Peyer's patch (tissue), 4 donors: ENCODE measurements at places on chromosomes 6 and 20.
A peak's percentile ranks its signal among the peaks of the same experiment; 100 is the strongest.

DNA sequence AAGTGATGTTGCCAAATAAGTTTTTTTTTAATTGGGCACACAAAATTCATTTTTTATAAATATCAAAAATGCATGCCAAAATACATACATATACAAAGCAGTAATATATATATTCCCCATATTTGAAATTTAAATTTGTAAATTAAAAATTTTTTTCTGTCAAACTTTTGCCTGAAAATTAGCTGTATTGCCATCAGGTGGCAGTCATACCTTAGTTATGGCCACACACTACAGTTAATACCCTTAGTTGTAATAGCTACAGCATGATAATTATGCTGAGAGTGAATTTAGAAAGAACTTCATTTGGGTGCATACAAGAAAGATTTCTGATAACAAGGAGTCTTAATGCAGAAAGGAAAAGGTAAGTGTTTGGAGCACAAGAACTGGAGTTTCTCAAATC is 46.2 kb upstream of the SDHAF4 start:
- H3K27ac ChIP-seq = no peak overlapping the region
- H3K27me3 ChIP-seq = no peaks in the 10 kb centered on the region
- H3K4me1 ChIP-seq = no peaks in the 10 kb centered on the region

- H3K36me3 ChIP-seq = peaks cover 58% of the 10 kb centered on the region
- no peak overlapping the region for H3K27ac ChIP-seq
- no peaks in the 10 kb centered on the region for H3K4me1 ChIP-seq
- DNase-seq = no peak
- no peak overlapping the region for H3K4me3 ChIP-seq
These were observed 34.9 kb downstream of the CEP43 start for GRCh38 chr6:167034056-167034455.

- peak overlapping the region; percentile 99 for H3K27ac ChIP-seq
- H3K4me1 ChIP-seq = no peaks in the 10 kb centered on the region
- peak overlapping the region; percentile 67 for H3K4me3 ChIP-seq
- no peaks in the 10 kb centered on the region for H3K27me3 ChIP-seq
- peak; percentile 60 for DNase-seq
These were observed 2.3 kb downstream of the SERPINB1 start for GRCh38 chr6:2839195-2839981.

DNA sequence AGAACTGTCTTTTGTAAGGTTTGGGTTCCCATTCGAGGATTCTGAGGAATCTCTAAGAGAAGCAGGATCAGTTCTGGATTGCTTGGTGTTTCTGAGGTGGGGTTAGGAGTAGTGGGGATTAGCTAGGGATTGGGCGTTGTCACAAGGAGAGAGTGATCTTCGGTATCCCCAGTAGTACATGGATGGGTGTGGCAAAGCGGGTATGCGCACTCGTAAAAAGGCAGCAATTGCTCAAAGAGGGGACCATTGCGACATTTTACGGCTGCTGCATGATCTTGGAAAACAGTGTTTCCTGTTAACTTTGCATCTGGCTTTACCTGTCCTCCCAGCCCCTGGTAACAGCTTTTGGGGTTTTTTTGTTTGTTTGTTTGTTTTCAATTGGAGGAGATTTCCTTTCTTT is 9.7 kb upstream of the ZSCAN9 start:
- no peaks in the 10 kb centered on the region for H3K36me3 ChIP-seq
- no peak for DNase-seq
- H3K27me3 ChIP-seq = peaks cover 12% of the 10 kb centered on the region
- no peak overlapping the region for H3K4me3 ChIP-seq

DNA sequence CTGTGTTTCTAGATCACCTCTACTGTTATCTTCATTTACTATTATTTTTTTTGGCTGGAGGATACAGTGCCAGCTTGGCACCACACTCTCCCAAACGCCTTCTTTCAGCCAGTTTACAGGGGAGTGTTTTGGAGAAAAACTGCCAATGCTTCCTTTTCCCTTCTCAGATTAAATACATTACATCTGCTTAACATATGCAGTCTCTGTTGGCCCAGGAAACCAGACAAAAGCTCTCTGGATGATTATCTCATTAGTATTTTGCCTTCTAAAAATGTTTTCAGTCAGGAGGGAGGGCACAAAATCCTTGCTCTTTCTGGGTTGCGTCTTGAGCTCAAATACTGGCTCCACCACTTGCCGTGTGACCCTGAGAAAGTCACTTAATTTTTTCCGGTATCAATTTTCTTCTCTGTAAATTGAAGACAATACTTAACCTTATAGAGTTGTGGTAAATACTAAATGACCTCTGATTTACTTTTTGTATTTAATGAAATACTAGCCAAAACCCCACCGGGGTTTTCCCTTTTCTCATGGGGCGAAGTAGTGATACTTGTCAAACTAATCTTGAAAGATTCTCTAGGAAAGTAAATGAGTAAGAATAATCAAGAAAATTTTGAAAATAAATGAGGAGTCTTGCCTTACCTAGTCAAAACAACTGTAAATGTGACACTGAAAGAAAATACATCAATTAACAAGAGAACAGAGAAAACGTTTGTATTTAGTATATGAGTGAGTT is 146.2 kb downstream of the MMS22L start:
- no peaks in the 10 kb centered on the region for H3K27me3 ChIP-seq
- H3K4me1 ChIP-seq = no peaks in the 10 kb centered on the region

DNA sequence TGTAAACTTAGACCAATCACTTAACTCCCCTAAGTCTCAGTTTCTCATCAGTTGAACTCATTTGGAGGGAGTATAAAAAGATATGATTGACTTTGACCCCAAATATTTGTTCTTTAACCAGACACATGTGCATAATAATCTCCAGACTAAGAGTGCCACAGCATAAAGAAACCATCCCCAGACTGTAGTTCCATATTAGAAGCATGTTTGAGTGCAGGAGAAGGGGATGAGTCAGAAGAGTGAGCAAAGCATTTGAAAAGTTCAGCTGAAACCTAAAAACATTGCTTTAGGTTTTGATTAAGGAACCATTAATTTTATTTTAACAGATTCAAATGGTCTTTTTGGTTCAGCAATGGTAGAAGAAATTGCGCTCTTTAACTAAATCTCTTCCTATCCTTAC is 654.8 kb downstream of the UTRN start:
- no peak for DNase-seq
- H3K4me3 ChIP-seq = no peak overlapping the region
- no peaks in the 10 kb centered on the region for H3K27me3 ChIP-seq
- H3K4me1 ChIP-seq = no peaks in the 10 kb centered on the region

- H3K4me1 ChIP-seq = no peaks in the 10 kb centered on the region
- H3K27me3 ChIP-seq = no peaks in the 10 kb centered on the region
- peaks cover 10% of the 10 kb centered on the region for H3K36me3 ChIP-seq
- H3K27ac ChIP-seq = no peak overlapping the region
These were observed 40.1 kb downstream of the JAG1 start for GRCh38 chr20:10633718-10634117.

GRCh38 chr20:1818247-1818840 is 76.9 kb upstream of the SIRPA start:
- no peak overlapping the region for H3K27ac ChIP-seq
- peaks cover 13% of the 10 kb centered on the region for H3K4me1 ChIP-seq
- no peak for DNase-seq
- H3K36me3 ChIP-seq = no peaks in the 10 kb centered on the region

DNA sequence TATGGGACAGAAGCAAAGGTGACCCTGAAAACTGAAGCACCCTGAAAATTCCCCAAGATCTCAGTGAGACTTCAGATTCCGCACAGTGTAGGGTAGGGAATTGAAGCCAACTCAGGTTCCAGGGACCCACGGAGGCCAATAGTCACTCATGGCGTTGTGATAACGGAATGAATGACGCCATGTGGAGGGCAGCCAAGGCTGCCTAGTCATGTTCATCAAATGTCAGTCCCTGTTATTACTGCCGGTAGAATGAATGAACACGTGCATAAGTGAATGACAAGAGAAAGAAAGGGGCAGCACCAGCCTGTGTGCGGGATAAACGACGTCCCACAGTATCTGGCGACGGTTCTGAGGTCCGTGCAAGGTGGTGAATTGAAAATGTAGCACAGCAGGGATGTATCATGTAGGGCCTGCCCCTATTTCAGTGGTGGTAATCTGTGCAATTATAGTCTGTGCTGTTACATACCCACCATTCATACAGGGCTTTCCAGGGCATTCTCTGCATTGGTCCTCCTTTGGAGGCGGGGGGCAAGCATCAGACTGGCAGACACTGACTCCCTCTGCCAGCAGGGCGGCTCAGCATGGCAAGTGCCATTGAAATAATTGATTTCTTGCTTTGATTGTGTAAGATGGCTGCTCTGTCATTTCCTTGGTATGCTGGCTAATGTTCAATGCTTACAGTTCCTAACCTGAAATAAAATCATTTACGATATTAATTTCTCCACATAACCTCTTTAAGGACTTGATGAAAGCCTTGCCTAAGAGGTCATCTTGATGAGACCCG is 386.9 kb downstream of the CDH4 start:
- H3K27ac ChIP-seq = no peak overlapping the region
- no peaks in the 10 kb centered on the region for H3K4me1 ChIP-seq
- no peak overlapping the region for H3K4me3 ChIP-seq
- no peak for DNase-seq
- H3K36me3 ChIP-seq = no peaks in the 10 kb centered on the region

DNA sequence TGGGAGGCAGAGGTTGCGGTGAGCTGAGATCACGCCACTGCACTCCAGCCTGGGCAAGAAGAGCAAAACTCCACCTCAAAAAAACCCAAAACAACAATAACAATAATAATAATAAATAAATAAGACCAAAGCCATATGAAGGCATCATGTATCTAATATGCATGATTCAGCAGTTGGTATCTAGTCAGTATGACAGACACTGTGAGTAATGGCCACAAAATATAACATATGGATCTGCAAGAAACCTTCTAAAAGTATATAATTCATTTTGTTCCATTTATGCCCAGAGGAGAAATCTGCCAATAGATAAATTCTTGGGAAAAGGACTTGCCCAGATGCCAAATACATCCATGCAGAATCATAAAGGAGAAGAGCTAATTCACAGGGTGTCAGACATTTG is 252.3 kb downstream of the BTBD9 start:
- H3K27me3 ChIP-seq = no peaks in the 10 kb centered on the region
- H3K36me3 ChIP-seq = no peaks in the 10 kb centered on the region
- H3K4me1 ChIP-seq = no peaks in the 10 kb centered on the region

- H3K27ac ChIP-seq = no peak overlapping the region
- DNase-seq = no peak
- no peaks in the 10 kb centered on the region for H3K36me3 ChIP-seq
- H3K4me1 ChIP-seq = no peaks in the 10 kb centered on the region
- no peaks in the 10 kb centered on the region for H3K27me3 ChIP-seq
- H3K4me3 ChIP-seq = no peak overlapping the region
These were observed 6.8 kb upstream of the ARMC2 start for GRCh38 chr6:108841377-108841855.

DNA sequence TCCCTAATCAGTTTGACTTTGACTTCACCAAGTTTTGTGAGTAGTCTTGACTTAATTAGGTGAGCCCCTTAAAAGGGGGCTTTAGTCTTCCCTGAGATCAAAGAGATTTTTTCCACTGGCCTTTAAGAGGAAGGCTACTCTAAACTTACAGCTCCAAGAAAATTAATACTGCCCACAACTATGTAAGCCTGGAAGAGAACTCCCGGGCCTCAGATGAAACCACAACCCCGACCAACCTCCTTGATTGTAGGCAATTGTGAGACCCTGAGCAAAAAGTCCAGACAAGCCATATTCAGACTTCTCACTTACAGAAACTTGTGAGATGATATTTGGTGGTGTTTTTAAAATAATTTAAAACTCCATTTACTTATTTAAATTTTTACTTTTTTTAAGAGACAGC is 18.1 kb downstream of the SNX3 start:
- H3K4me1 ChIP-seq = no peaks in the 10 kb centered on the region
- no peak overlapping the region for H3K4me3 ChIP-seq
- H3K36me3 ChIP-seq = peaks cover 7% of the 10 kb centered on the region
- H3K27me3 ChIP-seq = no peaks in the 10 kb centered on the region

- H3K27me3 ChIP-seq = no peaks in the 10 kb centered on the region
- no peak overlapping the region for H3K4me3 ChIP-seq
- no peaks in the 10 kb centered on the region for H3K36me3 ChIP-seq
- no peak overlapping the region for H3K27ac ChIP-seq
- no peak for DNase-seq
- no peaks in the 10 kb centered on the region for H3K4me1 ChIP-seq
These were observed 62.1 kb upstream of the EYA2 start for GRCh38 chr20:46832555-46832954.

DNA sequence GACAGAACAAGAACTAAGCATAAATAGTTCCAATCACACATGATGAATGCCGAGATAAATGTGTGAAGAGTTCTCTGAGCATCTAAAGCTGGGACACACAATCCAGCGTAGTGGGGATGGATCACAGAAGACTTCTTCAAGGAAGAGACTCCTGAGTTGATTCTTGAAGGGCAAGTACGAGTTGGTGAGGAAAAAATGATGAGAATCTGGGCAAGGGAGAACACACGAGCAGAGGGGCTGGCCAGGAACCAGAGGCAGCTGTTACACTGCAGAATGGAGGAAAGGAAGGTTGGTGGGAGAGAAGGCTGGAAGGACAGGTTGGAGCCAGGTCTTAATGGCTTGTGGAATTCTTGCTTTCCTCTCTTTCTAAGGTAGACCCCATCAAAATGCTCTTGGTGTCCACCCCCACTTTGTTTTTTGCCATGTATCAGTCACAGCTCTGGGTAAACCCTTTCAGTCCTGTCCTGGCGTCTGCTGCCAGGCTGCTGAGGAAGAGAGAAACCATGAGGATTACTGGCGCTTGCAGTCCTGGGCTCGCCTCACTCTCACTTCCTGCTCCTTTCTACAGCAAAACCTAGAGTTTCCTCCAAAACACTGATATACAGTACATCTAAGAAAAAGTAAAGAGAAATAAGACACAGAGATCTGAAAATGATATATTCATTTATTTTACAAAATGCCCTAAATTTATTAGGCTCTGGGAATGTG is 127.6 kb upstream of the FAM184A start:
- H3K4me1 ChIP-seq = no peaks in the 10 kb centered on the region
- H3K4me3 ChIP-seq = no peak overlapping the region
- H3K27me3 ChIP-seq = no peaks in the 10 kb centered on the region
- no peak for DNase-seq
- no peak overlapping the region for H3K27ac ChIP-seq

DNA sequence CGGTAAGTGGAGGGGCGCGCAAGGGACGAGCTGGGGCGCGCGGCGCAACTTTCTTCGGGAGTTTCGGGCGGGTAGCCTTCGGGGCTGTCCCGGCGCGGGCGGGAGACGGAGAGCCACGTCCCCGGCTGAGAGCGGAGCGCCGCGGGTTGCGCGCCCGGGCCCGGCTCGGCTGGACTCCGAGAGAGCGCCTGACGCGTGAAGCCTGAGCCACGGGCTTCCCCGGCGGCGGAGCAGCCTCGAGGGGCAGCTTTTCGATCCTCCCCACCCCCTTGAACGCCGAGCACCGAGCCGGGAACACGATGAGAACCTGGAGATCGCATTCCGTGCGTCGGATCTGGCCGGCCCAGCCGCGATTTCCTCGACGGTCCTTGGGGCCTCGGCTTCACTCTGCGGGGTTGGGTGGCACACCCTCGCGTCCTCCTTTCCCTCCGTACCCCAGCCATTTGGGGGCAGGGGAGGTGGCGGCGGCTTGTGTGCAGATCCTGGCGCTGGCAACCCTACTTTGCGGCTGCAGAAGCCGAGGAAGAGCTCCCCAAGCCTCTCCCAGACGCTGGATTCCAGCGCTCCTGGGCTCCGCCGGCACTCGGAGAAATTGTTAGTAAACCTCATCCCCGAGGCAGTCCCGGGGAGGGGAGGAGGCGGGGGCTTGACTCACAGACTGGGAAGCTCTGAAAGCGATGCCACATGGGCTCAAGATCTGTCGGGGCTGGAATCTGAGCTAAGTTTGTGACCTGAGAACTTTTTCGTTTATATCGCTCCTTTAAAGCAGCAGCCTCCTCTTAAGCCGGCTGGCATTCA is 572 bp downstream of the DSE start:
- no peaks in the 10 kb centered on the region for H3K36me3 ChIP-seq
- peak; percentile 63 for DNase-seq
- no peaks in the 10 kb centered on the region for H3K27me3 ChIP-seq
- peak overlapping the region; percentile 71 for H3K4me3 ChIP-seq
